ENCODE measurements at places on chromosomes 2 and 18. TPM values are rescaled to one million over a fixed set of nuclear protein-coding genes. Genes with fewer than 3 reads are reported as not detected.

The ZC3H15 gene
- total RNA-seq, result 30.2 TPM

DNA sequence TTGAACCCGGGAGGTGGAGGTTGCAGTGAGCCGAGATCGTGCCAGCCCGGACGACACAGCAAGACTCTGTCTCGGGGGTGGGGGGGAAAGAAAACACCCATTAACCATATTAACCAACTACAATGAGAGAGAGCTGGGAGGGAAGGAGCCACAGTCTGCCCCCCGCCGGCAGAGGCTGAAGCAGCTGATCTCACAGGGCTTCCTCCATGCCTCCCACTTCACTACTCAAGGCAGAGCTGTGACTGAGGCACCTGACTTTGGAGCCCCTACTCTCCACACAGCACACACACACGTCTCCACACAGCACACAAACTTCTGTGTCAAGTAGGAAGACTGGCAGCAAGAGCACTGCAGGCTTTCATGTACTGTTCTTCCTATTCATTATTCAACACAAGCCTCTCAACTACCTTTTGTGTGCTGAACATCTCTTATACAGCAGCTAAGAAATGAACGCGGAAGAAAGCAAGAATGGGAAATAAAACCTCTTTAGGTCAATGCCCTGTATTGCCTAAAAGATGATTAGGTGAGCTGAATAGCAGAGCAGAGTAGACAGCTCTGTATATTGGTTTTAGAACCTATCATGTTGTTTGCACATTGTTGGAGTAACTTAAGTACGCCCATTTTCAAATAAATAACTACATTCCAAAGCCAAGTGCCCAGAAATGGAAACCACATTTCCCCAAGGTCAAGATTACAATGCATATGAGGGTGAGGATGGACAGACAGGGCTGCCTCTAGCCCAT lies 26.2 kb downstream of the PDIA6 start:
- DNase-seq, result no peak

DNA sequence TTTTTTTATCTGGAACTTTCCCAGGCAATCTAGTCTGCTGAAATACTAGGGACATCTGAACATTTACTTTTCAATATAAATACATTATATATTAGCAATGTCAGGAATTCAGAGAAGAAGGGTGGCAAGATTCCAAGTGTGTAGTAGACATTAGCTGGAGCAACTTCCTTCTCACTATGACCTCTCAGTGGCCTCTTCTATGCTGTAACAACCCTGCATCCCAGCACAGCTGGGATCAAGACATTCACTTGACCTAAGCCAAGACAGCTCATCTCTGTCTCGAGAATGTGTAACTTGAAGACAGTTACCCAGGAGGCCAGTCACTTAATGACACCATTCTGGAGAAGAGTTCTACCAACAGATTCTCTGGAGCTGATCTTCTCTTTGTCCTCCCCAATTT lies 61.7 kb upstream of the RALBP1 start:
- no peak for DNase-seq

The NYAP2 gene
- total RNA-seq, result not detected

GRCh38 chr2:162072976-162073887 lies 783 bp downstream of the DPP4 start:
- DNase-seq, result no peak

Data from left cardiac atrium (tissue), 4 donors.